ENCODE measurements at places on chromosomes 6 and 20.
A peak's percentile ranks its signal among the peaks of the same experiment; 100 is the strongest.

DNA sequence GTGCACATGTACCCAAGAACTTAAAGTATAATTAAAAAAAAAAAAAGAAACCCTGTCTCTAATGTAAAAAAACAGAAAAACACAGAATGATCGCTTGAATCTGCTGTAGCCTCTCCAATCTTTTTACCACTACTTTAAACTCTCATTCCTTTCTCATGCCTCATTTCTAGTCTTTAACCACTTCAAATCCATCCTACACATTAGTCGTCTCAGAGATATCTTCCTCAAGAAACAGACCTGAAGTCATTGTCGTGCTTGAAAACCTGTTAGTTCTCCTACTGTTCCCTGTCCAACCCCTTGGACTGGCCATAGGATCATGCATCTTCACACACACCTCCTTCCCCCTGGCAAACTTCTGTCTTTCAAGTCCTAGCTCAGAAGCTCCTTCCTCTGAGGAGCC lies 112.1 kb upstream of the BCLAF1 start:
- DNase-seq, result no peak

GRCh38 chr20:19205981-19206396 lies 6.5 kb upstream of the SLC24A3 start:
- peak; percentile 43 for DNase-seq

- no peak for DNase-seq
Measured at GRCh38 chr20:38537176-38537575, 43.8 kb upstream of the ADIG start.

DNA sequence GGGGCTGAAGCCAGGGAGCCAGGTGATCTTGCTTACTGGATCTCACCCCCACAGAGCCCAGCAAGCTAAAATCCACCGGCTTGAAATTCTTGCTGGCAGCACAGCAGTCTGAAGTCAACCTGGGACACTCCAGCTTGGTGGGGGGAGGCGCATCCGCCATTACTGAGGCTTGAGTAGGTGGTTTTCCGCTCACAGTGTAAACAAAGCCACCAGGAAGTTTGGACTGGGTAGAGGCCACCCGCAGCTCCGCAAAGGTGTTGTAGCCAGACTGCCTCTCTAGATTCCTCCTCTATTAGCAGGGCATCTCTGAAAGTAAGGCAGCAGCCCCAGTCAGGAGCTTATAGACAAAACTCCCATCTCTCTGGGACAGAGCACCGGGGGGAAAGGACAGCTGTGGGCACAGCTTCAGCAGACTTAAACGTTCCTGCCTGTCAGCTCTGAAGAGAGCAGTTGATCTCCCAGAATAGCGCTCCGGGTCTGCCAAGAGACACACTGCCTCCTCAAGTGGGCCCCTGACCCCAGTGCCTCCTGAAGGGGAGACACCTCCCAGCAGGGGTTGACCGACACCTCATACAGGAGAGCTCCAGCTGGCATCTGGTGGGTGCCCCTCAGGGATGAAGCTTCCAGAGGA lies 206.3 kb upstream of the KHDRBS2 start:
- no peak for DNase-seq

GRCh38 chr20:47568019-47568418 lies 66.3 kb downstream of the NCOA3 start:
- no peak for DNase-seq

DNA sequence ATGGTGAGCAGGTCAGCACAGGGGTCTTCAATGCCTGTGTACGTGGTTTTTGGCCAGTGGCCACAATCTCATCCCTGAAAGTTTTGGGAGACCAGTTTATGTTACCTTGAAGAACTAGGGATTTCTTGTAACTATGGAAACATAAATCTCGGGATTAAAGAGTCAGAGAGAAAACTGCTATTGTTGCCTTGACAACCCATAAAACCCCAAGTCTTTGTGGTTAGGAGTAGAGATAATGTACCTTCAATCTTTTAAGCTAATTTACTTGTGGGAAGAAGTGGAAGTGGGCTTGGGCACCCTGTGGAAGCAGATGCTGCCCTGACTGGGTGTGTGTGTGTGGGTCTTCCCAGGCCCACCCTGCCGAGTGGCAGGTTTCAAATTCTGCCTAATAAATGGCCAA lies 46.1 kb upstream of the ZNF831 start:
- DNase-seq, result peak; percentile 25

DNA sequence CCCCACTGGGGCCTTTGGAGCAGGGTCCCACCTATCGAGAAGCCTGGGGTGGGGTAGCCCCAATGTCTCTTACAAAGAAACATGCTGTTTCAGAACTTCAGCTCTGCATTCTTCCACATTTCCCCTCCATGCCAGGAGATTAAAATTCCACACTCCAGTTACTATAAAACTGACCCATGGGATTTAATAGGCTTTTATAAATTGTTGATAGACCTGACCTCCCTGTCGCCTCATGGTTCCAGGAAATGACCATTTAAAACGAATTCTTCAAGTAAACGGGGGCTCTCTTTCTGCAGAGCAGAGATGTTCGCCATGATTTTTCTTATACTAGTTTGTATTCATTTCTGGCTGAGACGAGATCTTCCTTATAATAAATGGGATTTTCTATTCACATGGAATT lies 19.3 kb downstream of the RIN2 start:
- DNase-seq, result no peak

DNA sequence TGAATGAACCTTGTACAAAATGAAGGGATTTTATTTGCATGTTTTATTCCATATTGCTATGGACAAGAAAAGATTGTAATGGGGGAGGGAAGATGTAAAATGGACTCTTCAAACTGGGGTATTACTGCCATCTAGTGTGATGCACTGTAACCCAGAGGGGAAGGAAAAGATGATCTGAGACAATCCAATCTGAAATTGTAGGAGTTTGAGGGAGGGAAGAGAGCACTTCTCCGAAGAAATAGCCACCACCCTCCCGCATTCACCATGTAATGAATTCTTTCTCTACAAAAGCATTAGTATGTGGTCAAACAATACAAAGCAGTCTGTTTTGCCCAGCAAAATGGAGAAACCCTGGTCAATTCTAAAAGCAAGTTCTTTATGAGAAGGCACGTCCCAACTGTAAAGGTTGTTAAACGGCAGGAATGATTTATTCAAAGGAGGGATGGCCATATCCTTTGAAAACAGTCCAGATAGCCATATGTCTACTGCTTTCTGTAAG lies 679.5 kb upstream of the NRSN1 start:
- DNase-seq, result no peak
